ENCODE measurements at places on chromosomes 1 and 21.

GRCh38 chr1:163673759-163674151 lies 352.0 kb downstream of the NUF2 start:
- no peak for DNase-seq

GRCh38 chr1:24364975-24365678 lies 46.0 kb downstream of the GRHL3 start:
- no peak for DNase-seq

DNA sequence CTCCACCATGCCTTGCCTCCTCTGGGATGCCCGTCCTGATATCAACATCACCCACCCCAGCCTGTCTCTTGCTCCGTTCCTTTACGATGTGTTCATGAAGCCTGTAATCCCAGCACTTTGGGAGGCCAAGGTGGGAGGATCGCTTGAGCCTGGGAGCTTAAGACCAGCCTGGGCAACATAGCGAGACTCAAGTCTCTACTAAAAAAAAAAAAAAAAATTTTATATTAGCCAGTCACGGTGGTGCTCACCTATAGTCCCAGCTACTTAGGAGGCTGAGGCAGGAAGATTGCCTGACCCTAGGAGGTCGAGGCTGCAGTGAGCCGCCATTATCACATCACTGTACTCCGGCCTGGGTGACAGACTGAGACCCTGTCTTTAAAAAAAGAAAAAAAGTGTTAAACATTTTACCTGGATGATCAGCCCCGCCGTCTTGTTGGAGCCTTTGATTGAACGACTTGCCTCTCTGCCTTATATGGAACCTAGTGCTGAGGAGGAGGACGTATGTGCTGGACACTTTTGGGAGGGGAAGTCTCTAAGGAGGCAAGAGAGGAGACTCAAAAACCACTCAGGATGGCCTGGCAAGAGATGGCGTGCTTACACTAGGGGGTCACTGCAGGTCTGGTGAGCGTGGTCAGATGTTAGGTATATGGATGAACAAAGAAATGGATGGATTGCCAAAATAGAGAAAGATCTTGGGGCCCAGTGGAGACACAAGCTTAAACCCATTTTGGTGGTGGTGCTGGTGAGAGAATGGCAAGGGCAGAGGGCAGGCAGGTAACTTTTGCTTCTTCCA lies 80.5 kb upstream of the IFFO2 start:
- DNase-seq: no peak

DNA sequence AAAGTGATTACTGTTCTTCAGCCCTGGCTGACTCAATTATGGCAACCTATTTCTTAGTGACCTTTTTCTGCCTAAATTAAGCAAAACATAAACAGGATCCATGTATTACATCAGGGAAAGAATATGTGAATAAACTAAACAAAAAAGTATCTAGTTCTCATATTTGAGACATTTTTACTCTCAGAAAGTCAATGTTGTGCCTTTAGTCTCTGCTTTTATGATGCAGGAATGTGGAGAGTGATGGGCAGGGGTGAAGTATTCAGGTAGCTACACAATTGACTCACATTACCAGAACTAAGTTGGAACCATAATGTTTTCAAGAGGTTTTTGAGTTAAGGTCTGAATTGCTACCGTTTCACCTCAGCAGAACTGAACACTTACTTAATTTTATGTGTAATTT lies 462.7 kb upstream of the CXADR start:
- no peak for DNase-seq

GRCh38 chr1:32695098-32695904 lies 7.3 kb downstream of the SYNC start:
- no peak for DNase-seq

- no peak for DNase-seq
Measured at GRCh38 chr1:44557778-44558177, 116.5 kb downstream of the TMEM53 start.

- no peak for DNase-seq
Measured at GRCh38 chr1:2250721-2251281, 22.7 kb downstream of the SKI start.

DNA sequence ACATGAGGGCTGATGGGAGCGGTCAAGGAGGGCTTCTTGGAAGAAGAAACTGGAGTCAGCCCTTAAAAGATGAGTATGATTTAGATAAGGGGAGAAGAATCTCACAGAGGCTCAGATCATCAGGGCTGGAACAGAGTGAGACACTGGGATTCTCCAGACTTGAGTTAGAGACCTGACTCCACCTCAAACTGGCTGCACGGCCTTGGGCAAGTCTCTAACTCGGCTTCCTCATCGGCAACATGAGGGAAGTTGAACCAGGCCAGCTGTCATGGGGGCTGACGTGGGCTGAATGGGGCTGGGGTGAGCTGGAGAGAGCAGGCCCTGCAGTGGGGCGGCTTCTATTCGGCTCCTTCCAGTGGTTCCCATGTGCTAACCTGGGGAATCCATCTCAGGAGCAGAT lies 2.5 kb downstream of the C1QC start:
- no peak for DNase-seq

GRCh38 chr1:18485227-18485626 lies 4.5 kb downstream of the KLHDC7A start:
- DNase-seq: no peak

GRCh38 chr1:21955058-21955457 lies 17.9 kb upstream of the HSPG2 start:
- no peak for DNase-seq

- no peak for DNase-seq
Measured at GRCh38 chr1:75722966-75723365, 1.5 kb upstream of the ACADM start.

DNA sequence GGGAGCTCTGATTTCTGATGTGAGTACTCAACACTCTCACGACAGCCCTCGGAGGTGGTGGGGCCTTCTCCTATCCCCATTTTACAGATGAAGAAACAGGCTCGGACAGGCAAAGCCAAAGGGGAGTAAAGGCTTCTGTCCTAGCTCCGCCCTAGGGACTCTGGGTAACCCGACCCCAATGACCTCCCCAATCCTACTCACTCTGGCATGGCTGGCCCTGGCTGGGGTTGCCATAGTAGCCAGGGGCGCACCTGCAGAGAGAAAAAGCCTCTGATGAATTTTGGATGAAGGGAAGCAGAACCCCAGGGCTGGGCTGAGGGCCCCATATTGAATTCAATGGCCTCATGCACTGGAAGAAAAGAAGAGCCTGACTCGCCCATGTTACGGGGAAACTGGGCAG lies 61.1 kb downstream of the LDLRAD2 start:
- DNase-seq: no peak

DNA sequence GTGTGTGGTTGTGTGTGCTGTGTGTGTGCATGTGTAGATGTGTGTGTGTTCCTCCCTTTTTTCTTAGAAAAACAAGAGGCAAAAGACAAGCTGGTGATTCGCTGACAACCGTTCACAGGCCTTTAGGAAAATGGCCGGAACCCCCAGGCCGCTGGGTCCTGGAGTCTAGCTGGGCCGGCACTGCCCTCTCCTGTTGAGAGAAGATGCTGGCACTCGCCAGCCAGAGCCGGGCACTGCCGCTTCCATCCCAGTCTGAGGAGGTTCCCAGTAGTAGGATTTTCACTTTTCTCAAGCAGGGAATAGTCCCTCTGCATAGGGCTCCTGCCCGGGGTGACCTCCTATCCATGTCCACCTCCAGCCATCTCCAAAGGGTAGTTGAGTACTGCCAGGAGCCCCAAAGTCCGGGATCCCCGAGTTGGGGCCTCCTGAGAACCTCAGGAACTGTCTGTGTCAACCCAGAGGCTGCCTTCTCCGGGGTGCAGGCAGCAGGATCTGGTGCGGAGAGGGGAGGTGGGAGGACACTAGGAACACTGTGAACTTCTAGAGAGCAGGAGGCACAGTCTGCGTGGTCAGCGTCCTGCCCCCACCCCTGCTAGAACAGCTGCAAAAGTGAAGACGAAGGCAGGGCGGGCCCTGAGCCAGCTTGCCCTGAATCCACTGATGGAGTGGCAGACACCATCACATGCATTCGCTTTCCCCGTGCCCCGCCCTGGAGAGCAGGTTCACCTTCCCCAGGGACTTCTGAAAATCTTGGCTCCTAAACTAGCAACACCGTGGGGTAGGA lies 44.1 kb upstream of the ARHGEF16 start:
- no peak for DNase-seq

DNA sequence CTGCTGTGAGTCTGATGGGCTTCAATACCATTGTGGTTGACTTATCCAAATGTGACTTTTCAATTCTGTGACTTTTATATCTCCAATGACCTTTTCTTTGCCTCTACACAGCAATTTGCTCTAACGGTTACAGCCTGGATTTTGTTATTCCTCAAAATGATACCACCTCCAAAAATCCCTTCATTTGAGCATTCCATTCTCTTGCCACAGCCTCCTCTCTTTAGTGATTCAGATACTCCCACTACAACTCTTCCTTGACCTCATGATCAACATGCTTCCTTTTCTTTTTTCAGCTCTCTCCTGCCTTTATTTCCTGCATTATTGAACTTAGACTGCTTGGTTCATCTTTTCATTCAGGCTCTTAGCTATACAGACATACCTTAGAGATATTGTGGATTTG lies 16.6 kb upstream of the IL19 start:
- no peak for DNase-seq

- DNase-seq: no peak
Measured at GRCh38 chr21:33308586-33309490, 15.9 kb upstream of the IFNAR1 start.

- DNase-seq: no peak
Measured at GRCh38 chr1:75954586-75954985, 22.4 kb upstream of the ASB17 start.

DNA sequence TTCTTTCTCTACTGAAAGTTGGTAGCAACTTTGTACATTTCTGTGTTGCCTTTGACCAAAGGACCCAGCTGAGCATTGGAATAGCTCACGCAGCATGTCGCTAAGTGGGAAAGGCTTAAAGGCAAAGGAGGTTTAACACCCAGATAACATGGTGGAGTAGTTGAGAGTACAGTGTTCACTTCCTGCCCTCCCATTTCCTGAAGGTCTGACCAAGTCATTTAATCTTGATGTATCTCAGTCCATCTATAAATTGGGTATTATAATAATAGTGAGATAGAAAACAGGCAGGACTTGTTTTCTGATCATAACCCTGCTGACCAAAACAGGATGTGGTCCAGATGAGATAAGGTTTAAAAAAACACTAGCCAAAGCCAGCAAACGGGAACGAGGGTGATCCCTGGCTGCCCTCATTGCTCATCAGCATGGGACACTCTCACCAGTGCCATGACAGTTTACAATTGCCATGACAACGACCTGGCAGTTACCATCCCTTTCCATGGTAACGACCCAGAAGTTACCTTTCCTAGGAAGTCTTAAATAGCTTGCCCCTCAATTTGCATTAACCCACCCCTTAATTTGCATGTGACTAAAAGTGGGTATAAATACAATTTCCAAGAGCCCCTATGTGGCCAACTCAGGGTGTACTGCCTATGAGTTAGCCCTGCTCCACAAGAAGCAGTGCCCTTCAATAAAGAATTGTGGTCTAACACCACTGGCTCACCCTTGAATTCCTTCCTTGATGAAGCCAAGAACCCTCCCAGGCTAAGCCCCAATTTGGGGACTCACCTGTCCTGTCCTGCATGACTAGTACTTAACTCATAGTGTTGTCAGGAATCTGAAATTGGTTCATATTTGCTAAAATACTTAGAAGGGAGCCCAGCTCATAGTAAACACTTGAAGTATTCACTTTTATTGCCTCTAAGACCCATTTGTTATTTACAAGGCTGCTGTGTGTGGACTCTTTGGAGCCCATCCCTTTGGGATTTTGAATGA lies 28.4 kb upstream of the FHAD1 start:
- DNase-seq: no peak

DNA sequence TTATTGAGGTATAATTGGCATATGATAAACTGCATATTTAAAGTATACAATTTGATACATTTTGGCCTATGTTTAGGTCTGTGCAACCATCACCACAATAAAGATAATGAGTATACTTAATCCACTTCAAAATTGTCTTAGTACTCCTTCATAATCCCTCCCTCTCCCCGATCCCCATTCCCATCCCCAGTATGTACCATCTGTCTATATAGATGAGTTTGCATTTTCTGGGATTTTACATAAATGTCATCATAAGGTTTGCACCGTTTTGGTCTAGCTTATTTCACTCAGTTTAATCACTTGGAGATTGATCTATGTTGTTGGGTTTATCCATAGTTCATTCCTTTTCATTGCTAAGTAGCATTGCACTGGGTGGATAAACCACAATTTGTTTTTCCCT lies 74.3 kb downstream of the POFUT2 start:
- no peak for DNase-seq

DNA sequence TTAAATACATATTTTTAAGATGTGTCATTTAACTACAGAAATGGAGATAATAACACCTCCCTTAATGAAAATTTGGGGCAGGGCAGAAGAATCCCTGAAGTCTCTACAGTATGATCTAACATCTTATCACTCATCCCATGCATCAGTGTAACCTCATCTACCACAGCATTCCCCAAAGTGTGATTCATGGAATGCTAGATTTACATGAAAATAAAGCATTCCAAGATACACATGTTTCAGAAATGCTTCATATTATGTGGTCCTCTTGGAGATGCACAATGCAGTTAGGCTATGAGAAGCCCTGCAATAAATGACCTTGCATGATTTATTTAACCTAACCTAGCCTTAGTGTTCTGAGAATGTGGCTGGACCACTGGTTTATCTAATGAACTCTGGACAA lies 166.9 kb upstream of the SYT6 start:
- DNase-seq: no peak

- DNase-seq: no peak
Measured at GRCh38 chr1:192581131-192581927, 5.8 kb downstream of the RGS1 start.

- no peak for DNase-seq
Measured at GRCh38 chr1:94296018-94296417, 58.6 kb upstream of the ARHGAP29 start.

DNA sequence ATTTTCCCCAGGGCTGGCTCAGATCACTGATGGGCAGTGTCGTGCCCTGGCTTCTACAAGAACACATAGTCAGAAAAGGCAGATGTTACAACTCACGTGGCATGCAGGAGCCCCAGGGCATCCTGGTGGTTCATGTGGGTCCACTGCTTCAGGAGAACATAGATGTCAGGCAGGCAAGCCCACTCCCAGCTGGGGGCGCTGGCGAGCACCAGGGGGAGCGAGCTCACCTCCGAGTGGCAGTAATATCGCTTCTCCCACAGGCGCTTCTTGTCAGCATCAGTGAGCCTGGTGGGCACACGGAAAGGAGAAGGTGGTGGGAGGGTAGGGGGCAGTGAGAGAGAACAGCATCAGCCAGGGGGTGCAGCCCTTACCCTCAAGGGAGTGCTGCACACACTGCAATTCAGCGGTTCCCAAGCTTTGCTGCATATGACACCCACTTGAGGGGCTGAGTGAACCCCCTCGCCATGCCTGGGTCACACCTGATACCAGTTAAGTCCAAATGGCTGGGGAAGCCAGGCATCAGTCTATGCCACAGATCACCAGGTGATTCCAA lies 34.3 kb upstream of the PPP1R15B start:
- DNase-seq: peak; percentile 64

DNA sequence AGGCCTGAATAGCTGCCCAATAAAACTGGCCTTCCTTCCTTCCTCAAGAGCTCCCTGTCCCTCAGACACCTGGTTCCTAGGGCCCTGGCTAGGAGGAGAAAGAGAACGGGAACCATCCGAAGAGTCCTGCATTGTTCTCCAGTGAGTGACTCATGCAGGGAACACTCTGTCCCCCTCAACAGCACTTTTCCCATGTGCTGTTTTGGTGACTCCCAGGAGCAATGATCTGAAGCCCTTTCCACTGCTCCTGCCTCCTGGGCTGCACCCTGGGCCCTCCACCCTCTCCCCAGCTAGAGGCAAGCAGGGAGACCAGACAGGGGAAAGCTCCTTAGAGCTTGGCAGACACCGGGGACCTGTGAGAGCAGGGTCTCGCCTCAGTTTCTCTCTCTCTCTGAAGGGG lies 18.9 kb downstream of the TNNT2 start:
- no peak for DNase-seq
